Activated CD4-positive, alpha-beta T cell treated with anti-CD3 and anti-CD28 coated beads, Interleukin-2, amount 50 U/mL, for 24 hours (primary cell): ENCODE measurements at places on chromosomes 1 and 21.

DNA sequence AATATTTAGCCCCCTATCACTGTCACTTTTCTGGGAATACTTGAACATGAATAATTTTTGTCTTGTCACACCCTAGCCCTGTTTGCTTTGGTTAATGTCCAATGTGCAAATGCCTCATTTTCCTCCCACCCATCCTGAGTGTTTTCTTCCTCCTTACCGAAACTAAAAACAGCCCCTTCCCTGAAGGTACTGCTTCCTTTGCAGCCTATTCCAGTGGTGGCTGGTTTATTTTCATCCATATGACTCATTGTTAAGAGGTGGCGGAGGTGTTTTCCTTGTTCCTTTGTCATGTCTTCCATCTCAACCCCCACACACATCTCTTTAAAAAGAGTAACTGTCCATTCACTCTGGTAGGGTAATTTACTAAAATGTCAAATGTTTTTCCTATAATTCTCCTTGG lies 40.4 kb downstream of the CD55 start:
- DNase-seq: no peak

GRCh38 chr1:158969855-158970254 lies 38.5 kb downstream of the PYHIN1 start:
- no peak for DNase-seq

GRCh38 chr1:42950116-42950481 lies 8.6 kb downstream of the SLC2A1 start:
- no peak for DNase-seq

DNA sequence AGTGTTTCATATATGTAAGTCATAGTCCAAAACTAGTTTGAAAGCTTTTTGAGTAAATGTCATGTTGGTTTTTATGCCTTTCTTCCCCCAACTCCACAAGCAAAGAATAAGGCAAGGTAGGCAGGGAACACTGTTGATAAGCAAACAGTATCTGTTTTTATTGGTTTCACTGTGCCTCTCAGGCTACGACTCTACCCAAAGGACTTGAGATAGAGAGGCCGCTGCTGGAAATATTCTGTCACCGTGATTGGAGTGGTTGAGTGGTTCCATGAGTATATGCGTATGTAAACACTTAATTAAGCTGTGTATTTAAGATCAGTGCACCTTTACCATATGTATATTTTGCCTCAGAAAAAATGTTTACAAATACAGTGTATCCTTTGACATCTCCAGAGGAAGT lies 138.1 kb upstream of the KIF26B start:
- no peak for DNase-seq

- DNase-seq: no peak
These were observed 1.7 kb downstream of the WNT9A start for GRCh38 chr1:227945891-227946623.

GRCh38 chr1:247209396-247209795 lies 37.6 kb upstream of the ZNF124 start:
- no peak for DNase-seq
